ENCODE measurements at places on chromosomes 3 and 15.

DNA sequence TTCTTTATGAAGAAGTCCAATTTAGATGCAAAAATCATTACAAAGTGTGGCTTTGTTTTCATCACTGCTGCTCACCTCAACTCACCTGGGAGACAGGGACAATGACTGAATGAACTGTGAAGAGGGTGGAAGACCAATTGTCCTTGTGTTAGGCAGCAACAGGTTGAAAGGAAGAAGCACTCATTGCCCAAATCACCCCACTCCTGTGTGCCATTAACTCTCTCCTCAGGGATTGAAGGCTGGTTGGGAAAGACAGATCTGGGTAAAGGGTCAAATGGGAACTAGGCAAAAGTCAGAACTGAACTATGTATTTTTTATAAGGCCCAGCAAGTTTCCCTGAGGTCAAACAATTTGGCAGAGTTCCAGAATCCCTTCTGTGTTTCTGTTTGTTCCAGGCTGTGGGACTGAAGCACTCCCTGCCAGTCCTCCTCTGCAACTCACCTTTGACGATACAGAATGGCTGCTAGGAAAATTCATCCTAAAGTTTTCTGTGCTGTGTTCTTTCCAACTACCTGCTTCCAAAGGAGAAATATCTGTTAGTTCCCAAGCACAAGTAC is 68.6 kb upstream of the CCDC39 start:
- no peak for DNase-seq

- no peak for DNase-seq
Measured at GRCh38 chr3:159902546-159903314, 85.9 kb upstream of the IL12A start.

- DNase-seq = no peak
Measured at GRCh38 chr15:48802867-48803266, 8.0 kb downstream of the CEP152 start.

GRCh38 chr3:12981306-12982275 is 91.6 kb downstream of the IQSEC1 start:
- no peak for DNase-seq
